ENCODE measurements at places on chromosomes 1 and 21.
A peak's percentile ranks its signal among the peaks of the same experiment; 100 is the strongest.

DNA sequence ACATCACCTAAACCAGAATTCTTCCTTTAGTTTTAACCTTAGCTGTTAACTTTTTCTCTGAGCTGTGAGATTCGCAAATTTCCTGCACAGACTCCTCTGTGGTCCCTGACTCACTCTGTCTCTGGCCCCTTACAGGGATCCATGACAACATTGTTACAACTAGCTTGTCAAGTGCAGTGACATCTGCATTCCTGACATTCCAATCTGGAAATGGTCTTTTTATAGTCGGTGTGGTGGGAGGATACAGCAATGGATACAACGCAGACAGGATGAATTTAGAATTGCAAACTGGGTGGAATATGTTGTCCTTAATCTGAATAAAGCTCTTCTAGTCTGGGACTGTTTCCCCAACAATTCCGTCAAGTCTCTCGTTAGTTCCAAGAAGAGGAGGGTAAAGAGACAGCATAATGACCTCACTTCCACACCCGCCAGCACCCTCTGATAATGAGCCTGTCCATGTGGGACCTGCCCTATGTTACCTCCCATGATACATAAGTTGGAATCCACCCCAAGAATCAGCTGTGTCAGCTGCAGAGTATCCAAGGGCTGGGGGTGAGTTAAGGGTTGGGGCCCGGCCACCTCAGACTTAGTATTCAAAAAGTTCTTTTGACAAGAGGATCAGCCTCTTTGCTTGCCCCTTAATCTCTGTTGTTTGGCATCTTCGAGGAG is 49.4 kb downstream of the ILDR2 start:
- DNase-seq: no peak

- no peak for DNase-seq
These were observed 21.5 kb downstream of the DESI2 start for GRCh38 chr1:244674446-244674845.

- no peak for DNase-seq
These were observed 389.0 kb upstream of the USP24 start for GRCh38 chr1:55604179-55604578.

DNA sequence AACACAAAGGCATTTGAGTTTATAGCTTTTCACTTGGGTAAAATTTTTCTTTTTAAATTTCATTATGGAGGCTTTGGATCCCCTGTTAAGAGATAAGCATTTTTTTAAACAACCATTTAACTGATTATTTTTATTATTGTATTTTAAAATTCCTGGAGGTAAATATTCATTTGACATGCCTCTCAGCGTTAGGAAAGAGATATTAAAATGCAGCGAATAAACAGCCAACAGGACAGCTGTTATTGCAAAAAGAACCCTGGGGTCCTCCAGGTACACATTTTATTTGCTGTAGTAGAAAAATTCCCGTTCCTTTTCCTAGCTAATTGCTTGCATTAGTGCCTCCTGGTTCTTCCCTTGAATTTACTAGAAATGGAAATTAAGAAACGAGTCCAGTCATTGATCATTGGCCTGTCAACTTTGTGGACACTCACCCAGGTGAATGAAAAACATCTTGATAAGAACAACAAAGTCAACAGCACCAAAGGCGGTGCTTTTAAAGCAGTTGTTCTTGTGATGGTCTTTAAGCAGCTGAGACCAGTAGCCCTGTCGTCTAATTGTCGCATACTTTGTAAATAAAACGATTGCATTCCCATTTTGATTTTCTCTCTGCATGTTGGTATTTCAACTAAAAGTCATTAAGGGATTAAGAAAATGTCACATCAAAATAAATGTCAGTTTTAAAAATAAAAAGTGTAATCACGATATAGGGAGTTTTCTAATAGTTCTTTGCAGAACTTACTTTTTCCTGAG is 282.4 kb downstream of the GRIK1 start:
- DNase-seq: no peak

- no peak for DNase-seq
These were observed 6.8 kb upstream of the ALDH4A1 start for GRCh38 chr1:18908911-18909771.

DNA sequence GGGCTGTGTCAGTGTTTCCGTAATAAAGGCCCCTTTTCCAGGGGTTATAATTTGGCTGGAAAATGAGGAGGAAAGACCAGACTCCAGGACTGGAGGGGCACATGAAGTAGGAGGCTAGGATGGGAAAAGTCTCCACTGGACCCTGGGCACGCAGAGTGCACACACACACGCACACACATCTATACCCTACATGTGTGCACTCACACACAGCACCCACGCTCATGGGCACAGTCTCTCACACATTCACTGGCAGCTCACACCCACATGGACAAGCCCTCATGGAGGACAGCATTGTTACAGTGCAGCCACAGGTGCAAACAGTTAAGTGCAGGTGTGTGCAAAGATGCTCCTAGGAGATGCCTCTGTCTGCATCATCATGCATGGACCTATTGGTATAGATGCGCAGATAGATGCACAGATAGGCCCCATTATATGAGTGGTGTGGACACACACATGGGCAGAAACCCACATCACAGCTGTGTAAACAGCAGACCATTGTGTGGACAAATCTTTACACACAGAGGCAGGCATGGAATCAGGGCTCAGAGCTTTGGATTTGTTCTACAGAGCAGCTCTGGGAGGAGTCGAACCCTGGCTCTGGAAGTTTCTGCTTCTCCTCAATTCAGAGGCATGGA is 9.1 kb upstream of the RUNX3 start:
- no peak for DNase-seq

GRCh38 chr1:45205011-45205909 is 1.1 kb downstream of the ZSWIM5 start:
- no peak for DNase-seq

DNA sequence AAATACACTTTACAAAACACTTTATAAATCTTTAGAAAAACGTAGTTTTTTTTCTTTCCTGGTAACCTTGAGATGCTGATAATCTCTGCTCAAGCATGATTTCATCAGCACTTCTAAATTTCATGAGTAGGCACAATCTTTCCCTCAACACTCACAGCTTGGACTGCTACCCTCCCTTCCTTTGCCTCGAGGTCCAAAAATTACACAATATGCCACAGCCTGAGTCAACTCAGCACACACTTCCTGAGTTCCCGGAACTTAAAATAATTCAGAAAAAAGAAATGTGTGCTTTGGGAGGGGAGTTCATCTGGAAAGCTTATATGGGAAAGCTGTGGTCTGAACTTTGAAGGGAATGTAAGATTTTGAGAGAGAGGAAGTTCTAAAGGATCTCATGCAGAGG is 5.9 kb downstream of the CLCA2 start:
- no peak for DNase-seq

DNA sequence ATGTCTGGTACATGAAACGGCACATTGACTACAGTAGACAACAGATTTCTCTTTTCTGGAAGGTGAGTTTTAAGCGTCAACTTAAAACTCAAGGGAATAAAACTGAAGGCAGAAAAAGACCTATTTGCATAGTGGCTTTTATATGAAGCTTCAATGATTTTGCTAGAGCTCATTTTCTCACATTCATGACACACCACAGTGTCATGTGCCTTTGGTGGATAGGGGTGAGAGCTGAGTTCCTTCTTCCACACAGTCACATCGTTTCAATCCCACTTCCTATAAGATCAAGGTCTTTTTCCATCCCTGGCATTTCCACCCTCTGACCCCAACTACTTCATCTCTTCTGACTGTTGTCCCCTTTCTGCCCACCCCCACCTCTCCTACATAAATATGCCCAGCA is 31.0 kb downstream of the IL12RB2 start:
- no peak for DNase-seq

DNA sequence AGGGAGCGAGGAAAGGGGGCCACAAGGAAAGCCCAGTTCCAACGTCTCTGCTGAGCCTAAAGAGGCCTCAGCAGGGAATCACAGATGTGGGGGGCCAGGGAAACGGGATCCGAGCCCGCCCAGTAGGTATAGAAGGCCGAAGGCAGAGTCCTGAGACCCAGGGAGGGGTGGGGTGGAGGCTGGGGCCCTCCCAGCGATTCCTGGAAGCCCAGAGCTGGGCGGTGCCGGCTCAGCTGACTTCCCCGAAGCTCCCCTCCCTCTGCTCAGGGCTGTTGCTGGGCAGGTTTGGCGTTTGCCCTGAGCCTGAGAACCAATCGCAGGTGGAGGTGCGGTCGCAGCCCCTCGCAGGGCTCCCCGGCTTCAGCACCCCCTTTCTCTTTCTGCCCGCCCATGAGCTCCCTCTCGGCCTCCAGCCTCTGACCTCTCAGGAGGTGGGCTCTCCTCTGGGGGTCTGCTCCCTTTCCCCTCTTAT is 12.8 kb downstream of the ADAMTSL4 start:
- peak; percentile 79 for DNase-seq

- peak; percentile 25 for DNase-seq
These were observed 997 bp downstream of the IFNAR2 start for GRCh38 chr21:33230545-33231324.

- no peak for DNase-seq
These were observed 321.0 kb downstream of the LTN1 start for GRCh38 chr21:28671549-28672195.
